ENCODE measurements at places on chromosomes 1 and 21.

DNA sequence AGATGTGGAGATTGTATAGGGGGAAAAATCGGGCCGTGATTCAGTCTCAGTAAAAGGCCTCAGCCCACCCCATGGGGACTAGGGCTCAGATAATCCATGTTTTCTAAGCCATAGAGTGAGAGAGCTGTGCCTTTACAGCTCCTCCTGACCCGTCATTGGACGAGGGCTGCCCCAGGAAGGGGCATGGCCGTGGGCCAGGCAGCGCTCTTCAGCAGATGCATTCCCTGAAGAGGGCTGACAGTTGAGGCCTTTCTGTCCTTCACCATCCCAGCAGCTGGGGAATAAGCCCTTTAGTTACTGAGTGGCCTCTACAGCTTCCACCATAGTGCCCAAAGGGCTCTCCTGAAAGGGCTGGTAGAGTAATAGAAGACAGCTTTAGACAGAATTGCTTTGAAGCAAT lies 57.2 kb downstream of the ST3GAL3 start:
- DNase-seq, result no peak

GRCh38 chr1:22689505-22689904 lies 21.1 kb upstream of the EPHB2 start:
- DNase-seq, result no peak

DNA sequence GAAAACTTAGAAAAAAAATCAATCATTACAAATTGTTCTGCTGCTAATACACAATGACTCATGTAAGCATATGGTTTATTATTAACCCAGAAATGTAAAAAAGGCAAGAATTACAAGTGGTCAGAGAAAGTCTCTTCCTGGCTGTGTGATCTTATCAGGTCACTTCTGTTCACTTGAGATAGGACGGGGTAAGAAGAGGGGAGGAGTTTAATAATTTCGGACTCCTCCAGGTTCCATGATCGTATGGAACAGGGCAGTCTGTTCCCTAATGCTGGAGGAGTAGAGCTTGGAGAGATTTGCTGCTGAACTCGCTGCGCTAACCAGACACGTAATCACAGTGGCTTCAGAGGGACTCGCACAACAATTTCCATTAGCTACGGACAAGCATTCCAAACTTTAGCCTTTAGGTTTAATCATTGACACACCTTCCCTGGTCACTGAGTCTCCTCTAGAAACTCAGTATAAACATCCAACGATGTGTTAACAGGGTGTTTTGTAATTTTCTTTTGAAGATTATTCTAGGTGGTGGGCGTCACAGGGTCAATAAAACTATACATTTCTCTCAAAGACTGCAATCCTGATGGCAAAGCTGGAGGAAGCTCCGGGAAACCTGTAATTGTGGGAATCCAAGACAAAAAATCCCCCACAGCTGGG lies 1.3 kb downstream of the CRYZ start:
- no peak for DNase-seq

- DNase-seq, result no peak
Observed at GRCh38 chr1:64473367-64473766, 3.4 kb downstream of the CACHD1 start.

DNA sequence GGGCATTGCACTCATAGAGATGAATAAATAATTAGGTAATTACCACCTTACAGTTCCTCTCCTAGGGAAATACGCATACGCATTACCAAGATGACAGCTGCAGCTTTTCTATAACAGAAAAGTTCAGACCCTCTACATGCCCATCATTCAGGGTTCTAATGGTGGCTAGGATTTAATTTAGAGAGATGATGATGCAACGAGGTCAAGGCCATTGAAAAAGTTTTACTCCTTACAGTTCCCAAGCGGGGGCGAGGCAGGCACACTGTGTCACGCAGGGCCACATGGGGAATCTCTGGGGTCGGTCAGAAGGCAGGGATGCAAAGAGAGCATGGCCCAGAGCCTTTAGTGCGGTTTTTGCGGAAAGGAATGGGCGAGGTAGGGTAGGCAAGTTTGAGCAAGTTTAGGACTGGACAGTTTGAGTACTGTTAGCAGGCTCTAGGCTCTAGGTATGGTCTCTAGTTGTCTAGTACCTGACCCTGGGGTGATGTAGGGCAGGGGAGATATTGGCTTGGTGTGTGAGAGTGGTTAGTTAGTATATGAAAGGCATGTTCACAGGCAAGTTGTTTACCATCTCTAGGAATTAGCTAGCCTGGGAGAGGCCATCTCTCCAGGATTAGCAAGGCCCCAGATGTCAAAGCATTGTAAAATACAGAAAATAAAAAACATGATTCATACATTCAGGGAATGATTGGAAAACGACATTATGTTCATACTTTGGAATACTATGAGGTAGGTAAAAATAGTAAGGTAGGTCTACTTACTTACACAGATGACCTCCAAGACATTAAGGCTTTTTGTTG lies 29.6 kb upstream of the ID3 start:
- DNase-seq, result no peak

DNA sequence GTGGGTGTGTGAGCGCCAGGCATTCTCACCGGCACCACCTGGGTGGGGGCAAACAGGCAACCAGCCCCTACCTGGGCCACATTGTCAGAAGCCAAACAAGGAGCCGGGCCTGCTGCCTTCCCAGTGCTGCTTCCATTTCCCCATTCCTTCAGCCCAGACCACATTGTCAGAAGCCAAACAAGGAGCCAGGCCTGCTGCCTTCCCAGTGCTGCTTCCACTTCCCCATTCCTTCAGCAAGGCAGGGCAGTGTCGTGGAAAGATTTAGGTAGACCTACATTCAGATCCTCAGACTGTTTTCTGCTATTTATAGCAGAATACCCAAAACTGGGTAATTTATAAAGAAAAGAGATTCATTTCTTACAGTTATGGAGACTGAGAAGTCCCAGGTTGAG lies 47.0 kb upstream of the EFHD2 start:
- no peak for DNase-seq

- DNase-seq, result no peak
Observed at GRCh38 chr1:98331718-98332311, 329.7 kb upstream of the SNX7 start.

GRCh38 chr1:194358208-194358581 lies 1171.8 kb upstream of the B3GALT2 start:
- no peak for DNase-seq

DNA sequence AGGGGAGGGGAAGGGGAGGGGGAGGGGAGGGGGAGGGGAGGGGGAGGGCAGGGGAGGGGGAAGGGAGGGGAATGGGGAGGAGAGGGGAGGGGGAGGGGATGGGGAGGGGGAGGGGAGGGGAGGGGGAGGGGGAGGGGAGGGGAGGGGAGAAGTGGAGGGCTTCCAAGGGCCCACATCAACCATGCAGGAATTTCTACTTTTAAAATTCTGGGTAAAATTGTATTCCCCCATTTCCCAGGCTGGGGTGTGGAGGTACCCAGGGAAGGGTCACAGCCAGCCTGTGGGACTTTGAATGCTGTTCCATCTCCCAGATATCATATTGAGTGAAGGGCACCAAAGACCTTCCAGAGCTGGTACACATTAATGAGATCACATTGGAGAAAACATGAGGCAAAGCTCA lies 126.9 kb upstream of the ETS2 start:
- DNase-seq, result no peak

- no peak for DNase-seq
Observed at GRCh38 chr1:241582921-241583321, 50.7 kb downstream of the KMO start.

- no peak for DNase-seq
Observed at GRCh38 chr1:7089497-7089896, 304.2 kb downstream of the CAMTA1 start.

DNA sequence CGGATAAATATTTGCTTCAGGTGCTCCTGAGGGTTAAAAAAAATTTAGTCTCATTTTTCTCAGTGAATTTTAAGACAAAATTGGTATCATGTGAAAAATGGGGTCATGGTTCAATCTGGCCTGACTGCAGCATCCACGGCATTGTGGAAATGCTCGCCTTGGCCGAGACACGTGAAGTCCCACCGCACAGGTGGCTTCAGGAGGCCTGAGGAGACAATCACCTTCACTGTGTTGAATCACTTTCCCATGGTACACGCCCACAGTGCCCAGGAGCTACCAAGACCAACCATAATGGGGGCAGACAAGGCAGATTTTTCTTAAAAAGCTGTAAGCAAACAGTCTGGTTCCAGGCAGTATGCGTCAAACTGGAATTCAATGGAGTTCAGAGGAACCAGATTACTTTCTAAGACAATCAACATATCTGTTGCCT lies 11.0 kb upstream of the CPLANE2 start:
- no peak for DNase-seq

DNA sequence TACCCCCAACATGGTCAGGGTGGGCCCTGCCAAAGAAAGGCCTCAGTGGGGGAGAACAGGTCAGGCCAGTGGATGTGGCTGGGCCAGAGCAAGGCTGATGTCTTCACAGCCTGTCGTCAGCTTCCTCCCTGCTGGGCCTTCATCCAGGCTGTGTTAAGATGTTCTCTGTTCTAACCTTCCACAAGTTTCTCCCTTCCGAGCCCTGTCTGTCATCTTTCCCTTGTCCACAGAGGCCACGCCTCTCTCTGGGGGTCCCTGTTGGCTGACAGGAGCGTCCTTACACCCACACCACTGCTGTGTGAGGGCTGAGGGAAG lies 36.2 kb downstream of the SIM2 start:
- no peak for DNase-seq

DNA sequence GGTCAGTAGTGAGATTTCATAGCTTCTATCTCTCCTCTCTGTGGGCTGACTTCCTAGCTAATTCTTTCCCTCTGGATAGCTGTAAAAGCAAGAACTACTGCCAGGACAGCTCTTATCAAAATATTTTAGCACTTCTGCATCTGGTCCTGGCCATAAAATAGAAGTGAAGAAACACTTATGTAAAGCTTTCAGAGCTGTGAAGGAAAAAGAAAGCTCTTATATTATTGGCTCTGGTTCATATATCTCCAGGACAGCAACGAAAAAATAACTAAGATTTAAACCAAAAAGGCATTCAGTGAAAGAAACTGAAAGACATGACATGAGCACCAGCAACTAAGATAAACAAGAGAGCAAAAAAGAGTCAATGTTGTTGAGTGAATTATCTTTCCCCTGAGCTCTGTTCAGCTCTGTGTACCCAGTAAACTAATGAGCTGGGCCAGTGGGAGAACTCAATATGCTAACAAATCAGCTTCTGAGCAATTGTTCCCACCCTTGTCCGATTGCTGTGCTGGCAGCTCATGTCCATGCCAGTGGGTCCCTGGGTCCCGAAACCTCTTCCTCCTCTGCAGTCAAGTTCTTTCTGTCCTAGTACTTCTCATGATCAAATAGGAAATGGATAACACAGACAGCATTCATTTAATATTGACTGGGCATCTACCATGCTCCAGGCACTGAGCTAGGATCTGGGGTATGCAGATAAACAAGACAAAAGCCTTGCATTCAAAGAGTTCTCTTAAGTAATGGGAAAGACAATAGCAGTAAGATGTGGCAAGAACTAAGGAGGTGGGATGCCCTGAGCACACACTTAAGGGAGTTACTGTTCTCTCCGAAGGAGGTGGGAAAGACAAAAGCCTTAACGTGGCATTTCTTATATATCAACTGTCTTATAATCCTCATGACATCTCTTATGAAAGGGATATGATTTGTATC lies 45.3 kb upstream of the MAN1A2 start:
- DNase-seq, result no peak

- no peak for DNase-seq
Observed at GRCh38 chr1:243246916-243247315, 8.2 kb downstream of the CEP170 start.

DNA sequence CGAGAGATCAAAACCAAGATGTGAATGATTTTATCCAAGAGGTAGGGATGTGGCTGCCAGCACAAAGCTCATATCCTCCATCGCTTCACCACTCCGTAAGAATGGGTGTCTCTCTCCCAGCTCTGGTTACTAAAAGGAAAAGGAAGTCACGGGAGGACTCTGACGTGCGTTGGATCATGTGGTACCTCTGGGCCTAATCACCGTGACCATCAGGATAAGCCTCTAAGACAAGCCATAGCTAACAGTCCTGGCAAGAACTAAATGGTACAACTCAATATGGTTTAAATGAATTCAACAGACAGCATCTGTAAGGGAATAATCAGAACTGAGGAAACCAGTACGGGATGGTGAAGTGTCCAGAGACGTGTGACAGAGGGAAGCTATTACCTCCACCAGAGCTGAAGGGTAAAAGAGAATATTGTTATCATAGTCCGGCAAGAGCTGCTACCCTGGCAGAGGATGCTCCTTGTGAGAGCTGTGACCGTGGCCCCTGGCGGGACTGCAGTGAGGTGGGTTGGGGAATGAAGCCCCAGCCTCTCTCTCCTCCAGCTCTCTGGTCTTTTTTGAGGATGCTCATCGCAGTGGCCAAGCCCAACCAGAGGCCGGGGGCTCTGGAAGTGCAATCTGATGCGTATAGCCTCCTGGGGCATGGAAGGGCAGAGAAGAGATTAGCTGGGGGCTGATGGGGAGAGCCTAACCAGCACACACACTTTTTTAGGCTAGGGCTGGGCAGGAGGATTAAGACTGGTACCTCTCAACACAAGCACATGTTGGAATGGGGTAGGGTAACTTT lies 54.2 kb downstream of the KIAA1614 start:
- DNase-seq, result no peak

DNA sequence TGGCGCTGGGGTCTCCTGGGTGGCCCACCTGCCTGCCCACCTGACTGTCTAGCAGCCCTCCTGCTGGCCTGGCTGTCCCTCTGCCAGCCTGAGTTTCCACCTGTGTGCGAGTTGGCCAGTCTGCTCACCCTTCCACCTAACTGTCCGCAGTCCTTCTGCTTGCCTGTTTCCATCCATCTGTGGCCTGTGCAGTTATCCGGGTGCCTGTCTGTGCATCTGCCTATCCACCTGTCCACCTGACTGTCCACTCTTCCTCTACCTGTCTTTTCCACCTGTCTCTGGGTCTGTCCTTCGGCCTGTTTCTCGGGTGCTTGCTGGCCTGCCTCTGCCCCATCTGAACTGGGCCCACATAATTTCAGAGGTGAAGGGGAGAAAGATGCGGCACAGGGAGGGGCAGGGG lies 1.9 kb downstream of the KCNQ4 start:
- DNase-seq, result no peak

GRCh38 chr21:35663856-35664606 lies 396.3 kb downstream of the SETD4 start:
- no peak for DNase-seq

DNA sequence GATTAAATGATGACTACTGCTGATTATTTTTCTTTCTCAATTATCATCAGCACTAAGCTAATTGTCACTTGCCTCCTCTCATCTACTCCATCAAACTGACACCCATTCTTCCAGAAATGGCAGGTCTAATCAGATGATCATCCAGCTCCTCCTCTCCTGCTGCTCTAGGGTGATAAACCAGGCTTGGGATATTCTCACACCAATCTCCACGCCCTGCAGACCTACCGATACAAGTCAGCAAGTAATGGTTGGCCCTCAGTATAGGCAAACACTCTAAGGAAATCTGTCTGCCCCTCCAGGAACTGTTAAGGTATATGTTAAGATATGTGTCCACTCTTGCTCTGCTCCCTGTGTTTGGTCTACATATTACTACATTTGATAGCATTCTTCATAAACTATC lies 36.3 kb upstream of the C1orf21 start:
- no peak for DNase-seq

- DNase-seq, result no peak
Observed at GRCh38 chr1:116971258-116971860, 30.2 kb upstream of the CD101 start.

Measured in activated CD4-positive, alpha-beta T cell treated with anti-CD3 and anti-CD28 coated beads, Interleukin-2, Interleukin-4, amounts not matched to agents 100 ng/mL and 50 ng/mL, durations not matched to agents 16 hours and 8 hours (primary cell).